ENCODE measurements at places on chromosomes 7 and 10. TPM values are rescaled to one million over a fixed set of nuclear protein-coding genes. Genes with fewer than 3 reads are reported as not detected.

DNA sequence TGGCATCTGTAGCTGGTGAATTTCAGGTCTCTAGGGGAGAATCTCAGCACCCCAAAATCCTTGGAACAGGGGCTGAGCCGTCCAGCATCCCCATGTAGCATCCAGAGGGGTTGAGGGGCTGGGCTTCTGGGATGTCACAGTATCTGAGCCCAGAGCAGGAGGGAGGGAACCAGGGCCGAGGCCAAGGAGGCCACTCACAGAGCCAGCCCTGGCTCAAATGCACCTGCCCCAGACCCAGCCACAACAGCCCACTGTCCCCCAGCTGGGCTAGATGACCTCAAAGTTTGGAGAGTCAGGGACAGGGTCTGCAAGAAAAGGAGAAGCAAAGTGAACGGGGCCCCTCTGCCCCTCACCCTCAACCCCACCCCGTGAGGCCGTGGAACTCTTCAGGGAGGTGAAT, 22.3 kb downstream of the VSIR start:
- H3K27ac ChIP-seq = no peak overlapping the region
- no peak overlapping the region for H3K4me3 ChIP-seq
- peaks cover 33% of the 10 kb centered on the region for H3K36me3 ChIP-seq
- peaks cover 86% of the 10 kb centered on the region for H3K4me1 ChIP-seq
- no peaks in the 10 kb centered on the region for H3K27me3 ChIP-seq
- DNase-seq = no peak

DNA sequence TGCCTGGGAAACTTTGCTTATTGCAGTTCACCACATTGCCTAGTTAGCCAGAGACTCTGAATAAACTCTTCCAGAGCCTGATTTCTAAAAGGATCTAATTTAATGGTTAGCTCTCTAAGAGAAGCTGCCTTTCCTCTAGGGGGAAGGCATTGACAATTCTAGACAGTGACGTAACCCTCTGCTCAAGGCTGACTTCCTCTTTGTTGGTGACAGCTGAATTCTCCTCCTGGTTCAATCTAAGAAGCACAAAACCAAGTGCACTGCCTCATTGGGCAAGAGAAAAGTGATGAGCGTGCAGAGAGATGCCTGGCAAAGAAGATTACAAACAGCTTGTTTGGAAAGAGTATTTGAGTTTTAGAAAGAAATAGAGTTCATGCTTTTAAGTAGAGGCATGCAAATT, 102.7 kb downstream of the MACC1 start:
- H3K4me1 ChIP-seq = no peaks in the 10 kb centered on the region
- DNase-seq = no peak
- no peaks in the 10 kb centered on the region for H3K27me3 ChIP-seq
- H3K36me3 ChIP-seq = no peaks in the 10 kb centered on the region

The IDI2 gene
- total RNA-seq = not detected

- H3K4me3 ChIP-seq = no peak overlapping the region
- H3K36me3 ChIP-seq = no peaks in the 10 kb centered on the region
- no peaks in the 10 kb centered on the region for H3K4me1 ChIP-seq
- no peak overlapping the region for H3K27ac ChIP-seq
Observed at GRCh38 chr10:52903397-52903938, 130.9 kb upstream of the MBL2 start.

DNA sequence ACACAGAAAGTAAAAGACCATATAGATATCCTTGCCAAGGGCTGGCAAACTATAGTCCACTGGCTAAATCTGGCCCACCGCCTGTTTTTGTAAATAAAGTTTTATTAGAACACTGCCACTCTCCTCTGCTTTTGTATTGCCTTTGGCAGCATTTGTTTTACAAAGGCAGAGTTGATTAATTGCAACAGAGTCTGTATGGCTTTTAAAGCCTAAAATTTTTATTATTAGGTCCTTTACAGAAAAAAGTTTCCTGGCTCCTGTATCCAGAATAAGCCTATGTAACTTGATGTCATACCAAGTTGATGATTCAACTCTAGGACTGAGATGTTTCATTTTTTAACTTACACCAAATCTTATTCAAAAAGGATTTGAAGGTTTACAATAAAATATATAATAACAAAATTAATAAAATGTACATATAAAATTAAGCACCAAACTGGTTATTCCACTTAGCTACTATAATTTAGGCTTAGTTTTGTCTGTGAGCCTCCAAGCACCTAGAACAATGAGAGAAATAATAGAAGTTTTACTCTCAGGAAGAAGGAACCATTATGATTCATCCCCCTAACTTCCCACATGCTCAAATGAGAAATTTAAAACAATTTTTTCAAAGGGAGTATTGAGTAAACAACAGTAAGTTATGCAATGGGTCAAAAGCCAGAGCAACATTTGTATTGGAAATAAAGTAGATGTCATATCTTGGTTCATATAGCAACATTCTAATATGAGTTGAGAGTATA, 31.9 kb downstream of the CPED1 start:
- no peak overlapping the region for H3K4me3 ChIP-seq
- H3K27me3 ChIP-seq = no peaks in the 10 kb centered on the region
- no peak for DNase-seq
- H3K36me3 ChIP-seq = peaks cover 8% of the 10 kb centered on the region

DNA sequence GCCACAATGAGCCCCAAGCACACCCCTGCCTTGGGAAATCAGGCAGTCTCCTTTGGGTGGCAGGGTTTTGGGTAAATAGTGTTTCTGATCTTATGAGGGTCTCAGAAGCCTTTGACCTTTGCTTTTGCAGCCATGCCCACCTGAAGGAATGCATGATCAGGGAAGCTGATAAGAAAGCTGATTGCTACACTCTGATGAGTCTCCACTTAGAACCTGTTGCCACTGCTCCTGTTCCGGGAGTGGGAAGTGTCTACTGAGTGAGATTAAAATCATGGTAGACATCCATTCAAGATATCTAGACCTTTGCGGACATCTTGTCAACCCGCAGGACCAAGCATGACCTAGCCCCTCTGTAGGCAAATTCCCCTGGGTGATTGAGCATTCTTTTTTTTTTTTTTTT, 282.6 kb downstream of the SKIDA1 start:
- no peak overlapping the region for H3K27ac ChIP-seq
- no peak overlapping the region for H3K4me3 ChIP-seq
- no peaks in the 10 kb centered on the region for H3K27me3 ChIP-seq
- H3K36me3 ChIP-seq = no peaks in the 10 kb centered on the region

The CFTR gene
- total RNA-seq = 1.3 TPM
